ENCODE measurements at places on chromosomes 2 and 18.

- no peak for DNase-seq
Observed at GRCh38 chr2:197159661-197160211, 150.8 kb downstream of the ANKRD44 start.

GRCh38 chr2:129006135-129006886, 687.6 kb upstream of the HS6ST1 start:
- no peak for DNase-seq

DNA sequence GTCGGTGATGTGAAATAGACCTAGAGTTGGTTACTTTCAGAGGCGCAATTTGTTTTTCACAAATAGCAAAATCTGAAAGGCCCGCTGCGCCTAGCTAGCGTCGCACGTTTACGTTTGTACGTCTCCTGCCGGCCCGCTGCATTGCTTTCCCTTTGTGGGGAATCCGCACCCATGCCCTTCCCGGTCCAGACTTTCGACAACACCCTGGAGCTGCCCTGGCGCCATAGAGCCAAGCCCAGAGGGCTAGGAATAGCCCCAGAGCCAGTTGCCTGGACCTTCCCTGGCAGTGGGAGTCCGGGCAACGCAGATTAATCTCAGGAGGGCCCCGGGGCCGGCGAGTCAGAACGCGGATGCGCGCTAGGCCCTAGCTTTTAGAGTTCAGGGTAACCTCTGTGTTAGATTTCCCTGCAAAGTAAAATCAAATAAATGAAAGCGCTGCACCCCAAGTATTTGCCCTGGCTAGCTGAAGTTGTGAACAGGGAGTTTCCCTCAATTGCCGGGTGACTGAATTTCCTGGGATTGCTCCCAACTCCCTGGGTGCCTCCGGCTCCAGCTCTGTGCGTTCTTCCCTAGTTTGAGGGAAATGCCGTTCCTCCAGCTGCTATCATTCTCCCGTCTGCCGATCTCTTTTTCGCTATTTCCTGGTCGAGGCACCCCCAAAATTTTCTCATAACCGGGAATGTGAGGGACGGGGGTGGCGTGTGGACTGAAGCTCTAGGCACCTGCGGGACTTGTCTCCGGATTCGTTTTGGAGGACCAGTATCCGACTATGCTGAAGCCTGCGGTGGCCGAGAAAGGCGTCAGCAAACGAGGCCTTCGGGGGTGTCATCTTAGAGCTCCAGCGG, 1.2 kb upstream of the EN1 start:
- DNase-seq = no peak

- no peak for DNase-seq
Observed at GRCh38 chr2:129765678-129766351, 213.7 kb upstream of the RAB6C start.

DNA sequence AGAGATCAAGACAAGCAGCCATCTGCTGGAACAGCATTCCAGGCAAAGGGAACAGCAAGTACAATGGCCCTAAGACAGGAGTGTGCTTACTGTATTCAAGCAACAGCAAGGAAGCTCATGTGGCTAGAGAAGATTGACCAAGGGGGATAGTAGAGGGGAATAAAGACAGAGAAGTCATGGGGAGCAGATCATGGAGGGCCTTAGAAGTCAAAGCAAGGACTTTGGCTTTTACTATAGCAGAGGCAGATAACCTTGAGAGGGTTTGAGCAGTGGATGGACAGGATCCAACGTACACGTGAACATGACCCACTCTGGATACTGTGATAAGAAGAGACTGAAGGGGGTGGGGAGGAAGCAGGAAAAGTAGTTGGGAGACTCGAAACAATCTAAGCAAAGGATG, 26.9 kb downstream of the SP5 start:
- no peak for DNase-seq

GRCh38 chr18:40985436-40985835, 969.6 kb upstream of the PIK3C3 start:
- DNase-seq = no peak

GRCh38 chr2:203909261-203909967, 27.1 kb upstream of the ICOS start:
- DNase-seq = no peak

All from stimulated activated CD4-positive, alpha-beta T cell treated with anti-CD3 and anti-CD28 coated beads, Interleukin-4, amount 100 ng/mL, for 1 hour (primary cell).